ENCODE measurements at places on chromosomes 3 and 15.

GRCh38 chr3:72591522-72592421, 256.5 kb downstream of the SHQ1 start:
- DNase-seq: peak; percentile 1

DNA sequence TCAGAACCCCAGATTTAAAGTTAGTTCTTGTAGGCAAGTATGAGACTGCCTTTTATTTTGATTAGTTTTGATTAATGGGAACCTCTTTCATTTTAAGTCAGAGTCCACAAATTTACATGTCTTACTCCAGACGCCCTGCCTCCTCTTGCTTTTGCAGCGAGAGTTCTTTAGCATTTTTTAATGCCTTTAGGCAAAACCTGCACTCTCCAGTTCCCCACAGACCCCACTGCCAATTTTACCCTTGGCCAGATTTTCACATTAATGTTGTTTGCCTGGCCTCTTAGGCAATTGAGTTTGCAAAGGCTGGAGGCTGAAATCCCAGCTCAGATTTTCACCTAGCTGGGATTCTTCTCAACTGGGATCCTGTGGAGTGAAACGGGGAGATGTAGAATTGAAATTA, 85.8 kb downstream of the GAP43 start:
- no peak for DNase-seq

GRCh38 chr3:167054926-167055325, 325.2 kb downstream of the ZBBX start:
- DNase-seq: no peak

DNA sequence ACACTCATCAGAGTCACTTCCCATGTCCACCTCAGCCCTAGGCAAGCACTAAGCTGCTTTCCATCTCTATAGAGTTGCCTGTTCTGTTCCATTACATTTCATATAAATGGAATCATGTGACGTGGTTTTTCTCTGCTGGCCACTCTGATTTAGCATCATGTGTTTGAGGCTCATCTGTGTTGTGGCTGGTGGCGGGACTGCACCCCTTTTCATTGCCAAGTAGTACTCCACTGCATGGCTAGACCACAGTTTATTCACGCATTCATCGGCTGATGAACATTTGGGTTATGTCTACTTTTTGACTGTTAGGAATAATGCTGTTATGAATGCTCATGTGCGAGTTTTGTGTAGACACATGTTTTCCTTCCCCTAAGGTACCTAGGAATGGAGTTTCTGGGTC, 114.9 kb downstream of the TMEM266 start:
- no peak for DNase-seq

DNA sequence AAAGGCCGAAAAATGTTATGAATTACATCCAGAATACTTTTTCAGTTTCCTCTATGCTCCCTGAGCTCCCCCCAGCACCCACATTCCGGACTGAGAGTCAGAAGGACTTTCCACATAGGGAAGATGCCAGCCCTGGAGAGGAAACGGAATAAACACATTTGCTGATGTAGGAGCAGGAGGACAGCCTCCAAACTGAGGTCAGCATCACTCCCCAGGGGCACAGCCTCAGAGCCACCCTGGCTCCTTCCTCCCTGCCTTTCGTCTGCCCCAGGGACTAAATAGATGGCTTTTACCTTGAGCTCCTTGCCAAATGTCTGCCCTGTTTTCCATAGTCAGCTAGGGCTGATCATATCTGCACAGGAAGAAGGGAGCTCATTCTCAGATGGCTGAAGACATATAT, 22.6 kb upstream of the SLCO2A1 start:
- DNase-seq: no peak

- DNase-seq: no peak
Measured at GRCh38 chr3:57064001-57064400, 3.5 kb downstream of the SPATA12 start.

- no peak for DNase-seq
Measured at GRCh38 chr15:93250209-93250608, 161.2 kb upstream of the RGMA start.

DNA sequence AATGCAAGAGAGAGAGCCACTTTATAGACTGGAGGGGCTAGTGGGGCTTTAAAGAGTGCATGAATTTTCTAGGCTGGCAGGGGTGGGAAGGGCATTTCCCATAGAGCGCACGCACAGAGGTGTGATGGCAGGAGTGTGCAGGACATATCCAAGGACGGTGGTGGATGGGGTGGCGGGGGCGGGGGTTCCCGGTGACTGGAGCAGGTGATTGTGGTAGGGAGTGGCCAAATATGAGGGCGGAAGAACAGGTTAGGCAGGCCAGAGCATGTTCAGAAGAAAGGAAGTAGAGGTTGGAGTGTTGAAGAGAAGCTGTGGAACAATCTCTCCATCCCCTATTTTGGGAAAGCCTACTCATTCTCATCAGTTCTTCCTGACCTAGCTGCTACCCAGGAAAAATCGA, 18.1 kb downstream of the FAM81A start:
- no peak for DNase-seq

- no peak for DNase-seq
Measured at GRCh38 chr15:33069161-33069560, 125.4 kb downstream of the FMN1 start.

- no peak for DNase-seq
Measured at GRCh38 chr3:167184511-167184910, 195.6 kb downstream of the ZBBX start.

GRCh38 chr3:11289864-11290263, 17.7 kb downstream of the ATG7 start:
- DNase-seq: no peak

- DNase-seq: peak; percentile 49
Measured at GRCh38 chr3:54573858-54574257, 354.0 kb downstream of the LRTM1 start.

DNA sequence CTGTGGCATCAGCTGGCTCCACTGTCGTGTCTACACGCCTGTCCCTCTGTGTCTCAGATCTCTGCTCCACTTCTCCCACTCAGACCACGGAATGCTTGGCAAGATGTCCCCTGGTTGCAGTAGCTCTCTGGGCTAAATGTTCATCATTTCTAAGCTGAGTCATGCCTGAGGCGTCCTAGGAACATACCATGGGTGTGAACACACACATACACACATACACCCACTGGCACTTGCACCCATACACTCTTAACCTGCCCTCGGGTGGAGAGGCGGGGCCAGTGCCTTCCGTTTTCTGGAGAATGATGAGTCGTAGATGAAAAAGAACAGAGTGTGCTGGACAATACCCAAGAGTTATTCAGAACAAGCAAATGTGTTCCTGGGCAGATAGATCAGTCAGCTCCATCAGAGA, 72.4 kb downstream of the SENP2 start:
- DNase-seq: no peak

GRCh38 chr3:32998631-32999451, 47.4 kb downstream of the CCR4 start:
- DNase-seq: no peak

GRCh38 chr3:154588831-154589230, 158.8 kb upstream of the GPR149 start:
- DNase-seq: no peak

Data from NCI-H2227 treated with DMSO at 0.1 percent for 48 hours (cell line).